Calu3 (cell line): ENCODE measurements at places on chromosomes 5 and 9.

GRCh38 chr5:100562821-100563220 is 27.6 kb downstream of the FAM174A start:
- no peak for DNase-seq

- peak; percentile 5 for DNase-seq
These were observed 514.1 kb upstream of the MEF2C start for GRCh38 chr5:89397096-89397495.

DNA sequence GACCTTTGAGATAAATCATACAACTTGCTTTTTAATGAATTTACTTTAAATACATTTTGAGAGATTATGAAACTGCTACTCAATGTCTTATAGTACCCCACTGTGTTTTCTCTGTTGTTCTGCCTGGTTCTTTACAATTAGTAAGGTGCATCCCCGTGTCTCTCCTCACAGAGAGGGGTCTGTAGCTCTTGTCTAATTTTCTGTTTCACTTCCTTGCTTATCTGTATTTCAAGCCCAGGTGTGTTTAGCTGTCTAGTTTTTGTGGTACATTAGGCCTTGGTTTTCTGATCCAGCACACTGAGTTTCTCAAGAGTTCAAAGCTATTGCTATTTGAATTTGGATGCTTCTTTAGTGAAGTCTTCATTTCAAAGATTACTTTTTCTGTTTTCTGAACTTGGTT is 105.1 kb downstream of the MAST4 start:
- DNase-seq = no peak

- DNase-seq = no peak
These were observed 411.8 kb downstream of the CDH10 start for GRCh38 chr5:24232929-24233498.

DNA sequence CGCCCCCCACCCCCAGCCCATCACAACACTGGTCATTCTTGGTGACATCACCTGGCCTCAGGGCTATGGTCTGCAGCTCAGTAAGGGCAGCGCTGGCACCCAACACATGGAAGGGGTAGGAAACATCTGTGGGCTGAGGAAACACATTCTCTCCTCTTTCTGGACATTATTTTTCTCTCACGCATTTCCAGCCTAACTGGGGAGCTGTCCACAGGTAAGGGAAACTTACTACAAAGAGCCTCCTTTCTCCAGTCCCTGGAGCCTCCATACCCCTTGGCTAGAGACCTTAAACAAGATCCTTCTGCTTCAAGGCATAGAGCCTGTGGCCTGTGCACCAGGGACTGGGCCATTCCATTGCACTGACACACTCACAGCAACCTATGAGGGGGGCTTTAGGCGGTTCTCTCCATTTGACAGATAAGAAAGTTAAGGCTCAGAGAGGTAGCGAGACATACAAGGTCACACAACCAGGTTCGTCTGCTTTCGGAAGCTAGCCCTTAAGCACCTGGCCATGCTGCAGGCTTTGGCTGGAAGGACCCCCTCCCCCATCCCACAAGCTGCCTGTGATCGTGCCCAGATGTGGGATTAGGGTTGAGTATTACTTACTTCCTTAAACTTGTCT is 40.7 kb downstream of the CXXC5 start:
- DNase-seq = no peak

DNA sequence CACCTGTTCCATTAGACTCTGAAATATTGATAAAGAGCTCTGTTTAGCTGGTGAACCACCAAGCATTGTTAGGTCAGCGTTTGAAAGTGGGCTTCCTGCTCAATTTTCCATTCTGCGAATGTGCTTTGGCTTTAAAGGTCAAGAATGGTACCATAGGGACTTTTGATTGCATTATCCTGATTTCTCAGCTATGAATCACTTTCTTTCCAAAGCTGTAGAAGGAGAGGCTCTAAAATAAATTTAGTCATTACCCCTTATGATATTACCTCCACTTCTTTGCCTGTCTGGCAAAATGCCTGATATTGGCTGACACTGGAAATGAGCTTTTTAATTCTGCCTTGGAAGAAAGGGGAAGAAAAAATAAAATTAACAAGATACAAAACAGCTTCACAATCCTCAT is 237.2 kb upstream of the CTNND2 start:
- no peak for DNase-seq

DNA sequence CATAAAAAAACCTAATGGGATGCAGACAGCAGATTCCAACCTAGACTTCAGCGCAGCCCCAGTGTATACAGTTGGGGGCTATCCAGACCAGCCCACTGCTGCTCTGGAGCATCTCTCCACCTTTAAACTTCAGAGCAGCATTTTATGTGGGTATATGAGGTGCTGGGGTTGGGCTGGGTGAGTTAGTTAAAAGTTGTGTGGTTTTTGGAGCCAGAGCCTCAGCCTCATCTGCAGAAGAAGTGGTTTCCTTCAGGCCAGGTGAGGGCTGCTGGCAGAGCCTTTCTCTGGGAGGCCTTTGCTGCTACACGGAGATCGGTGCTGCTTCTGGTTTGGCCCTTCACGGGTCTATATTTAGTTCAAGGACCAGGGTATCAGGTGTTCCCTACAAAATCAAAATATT is 228.3 kb downstream of the PDZD2 start:
- DNase-seq = no peak

- DNase-seq = no peak
These were observed 119.0 kb upstream of the SLC25A48 start for GRCh38 chr5:135715267-135716055.

DNA sequence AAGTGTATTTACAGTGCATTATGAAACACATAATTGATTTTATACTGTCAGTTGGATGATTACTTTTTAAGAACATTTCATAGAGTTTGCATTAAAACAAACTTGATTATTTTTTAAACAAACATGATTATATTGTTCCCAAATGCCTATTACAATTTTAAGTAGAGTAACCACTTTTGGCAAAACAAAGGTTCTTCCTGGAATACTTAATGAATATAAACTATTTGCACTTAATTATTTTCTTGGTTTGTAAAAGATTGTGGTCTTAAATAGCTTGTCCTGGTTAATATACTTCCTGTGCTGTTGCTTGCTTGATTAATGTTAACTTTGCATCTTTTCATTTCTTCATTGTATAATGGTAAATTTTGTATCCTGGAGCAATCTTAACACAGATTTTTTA is 180.0 kb downstream of the CDH12 start:
- no peak for DNase-seq

DNA sequence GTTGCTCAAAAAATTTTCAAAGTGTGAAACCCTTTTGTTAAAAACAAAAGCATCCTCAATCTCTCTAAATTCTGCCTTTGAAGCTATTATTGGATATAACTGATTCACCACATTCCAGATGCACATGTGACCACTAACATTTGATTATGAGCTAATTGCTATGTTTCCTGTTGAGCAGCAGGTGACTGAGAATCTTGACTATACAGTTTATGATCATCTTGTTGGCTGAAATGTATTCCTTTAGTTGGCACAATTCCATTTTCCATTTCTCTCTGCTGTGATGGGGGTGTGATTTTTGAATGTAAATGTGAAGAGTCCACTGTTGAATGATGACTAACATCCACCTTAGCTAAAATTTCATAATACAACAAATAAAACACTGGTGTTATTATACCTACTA is 10.7 kb downstream of the LYSMD3 start:
- no peak for DNase-seq

GRCh38 chr5:122310889-122311288 is 1.1 kb upstream of the SNCAIP start:
- no peak for DNase-seq

DNA sequence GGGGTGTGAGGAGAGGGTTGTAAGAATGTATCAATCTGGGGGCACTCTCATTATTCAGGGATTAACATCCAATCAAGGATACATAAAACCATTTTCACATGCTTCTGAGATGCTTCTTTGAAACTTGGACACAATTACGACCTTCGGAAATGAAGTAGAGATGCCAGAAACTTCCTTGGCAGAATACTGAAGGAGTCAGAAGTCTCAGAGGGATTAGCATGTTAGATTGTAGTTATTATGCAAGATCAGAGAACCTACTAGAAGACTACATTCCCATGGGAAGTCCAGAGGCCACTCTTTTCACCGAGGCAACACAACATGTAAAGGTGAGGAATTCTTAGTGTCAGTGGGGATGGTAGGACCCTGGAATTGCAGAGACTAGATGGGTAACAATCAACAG is 5.1 kb upstream of the SLC22A4 start:
- DNase-seq = no peak

DNA sequence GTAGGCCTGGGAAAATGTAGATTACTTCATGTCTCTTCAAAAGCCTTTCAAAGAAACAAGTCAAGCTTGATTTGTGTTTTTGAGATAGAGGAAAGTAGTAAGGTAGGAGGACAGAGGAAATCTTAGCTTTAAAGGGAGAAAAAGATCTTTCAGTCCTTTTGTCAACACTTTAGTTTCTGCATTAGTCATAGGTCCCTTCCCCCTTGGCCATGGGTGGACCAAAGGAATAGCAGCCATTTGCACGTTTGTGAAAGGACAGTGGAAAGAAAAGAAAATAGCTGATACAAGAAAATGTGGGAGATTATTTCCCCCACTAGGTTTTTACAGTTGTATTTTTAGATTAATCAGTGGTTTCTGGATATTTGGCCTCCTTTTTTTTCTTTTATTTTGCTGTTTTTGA is 121.9 kb upstream of the GRHPR start:
- DNase-seq = no peak

- DNase-seq = no peak
These were observed 48.4 kb upstream of the FOXI1 start for GRCh38 chr5:170057311-170057710.

GRCh38 chr9:133099726-133100505 is 21.1 kb downstream of the RALGDS start:
- no peak for DNase-seq
